HFF-Myc (cell line): ENCODE measurements at places on chromosomes 4 and X.

DNA sequence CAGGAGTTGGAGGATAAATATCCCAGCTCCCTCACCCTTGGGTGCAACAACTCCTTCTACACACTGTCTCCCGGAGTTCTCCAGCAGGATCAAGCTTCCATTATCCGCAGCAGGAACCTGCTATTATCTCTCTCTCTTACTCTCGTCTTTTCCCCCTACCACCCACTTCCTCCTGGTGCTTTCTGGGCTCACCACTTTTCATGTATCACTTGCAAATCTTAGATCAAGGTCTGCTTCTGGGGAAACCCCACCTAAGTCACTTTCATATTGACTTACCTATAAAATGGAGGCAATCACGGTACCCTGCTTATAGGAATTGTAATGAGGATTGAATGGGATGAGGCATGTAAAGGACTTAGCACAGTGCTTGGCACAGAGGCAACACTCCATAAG is 589.5 kb downstream of the BCOR start:
- DNase-seq, result no peak

DNA sequence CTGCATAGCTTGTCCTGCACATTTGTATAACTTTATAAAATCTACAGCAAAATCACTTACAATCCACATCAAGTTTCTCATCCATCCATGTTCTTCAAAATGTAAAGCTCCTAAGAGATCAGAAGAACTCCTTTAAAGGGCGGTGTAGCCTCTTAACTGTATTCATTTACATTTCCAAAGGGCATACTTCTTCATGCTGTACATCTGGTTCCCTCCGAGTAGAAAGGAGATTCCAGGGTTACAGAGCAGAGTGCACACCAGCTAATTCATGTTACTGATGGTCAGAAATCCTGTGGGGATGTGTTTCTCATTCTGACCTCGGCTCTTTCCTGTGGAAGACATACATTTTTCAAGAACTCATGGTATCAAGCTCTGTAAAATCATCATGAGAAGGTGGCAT is 231.8 kb downstream of the ARAP2 start:
- DNase-seq, result no peak

DNA sequence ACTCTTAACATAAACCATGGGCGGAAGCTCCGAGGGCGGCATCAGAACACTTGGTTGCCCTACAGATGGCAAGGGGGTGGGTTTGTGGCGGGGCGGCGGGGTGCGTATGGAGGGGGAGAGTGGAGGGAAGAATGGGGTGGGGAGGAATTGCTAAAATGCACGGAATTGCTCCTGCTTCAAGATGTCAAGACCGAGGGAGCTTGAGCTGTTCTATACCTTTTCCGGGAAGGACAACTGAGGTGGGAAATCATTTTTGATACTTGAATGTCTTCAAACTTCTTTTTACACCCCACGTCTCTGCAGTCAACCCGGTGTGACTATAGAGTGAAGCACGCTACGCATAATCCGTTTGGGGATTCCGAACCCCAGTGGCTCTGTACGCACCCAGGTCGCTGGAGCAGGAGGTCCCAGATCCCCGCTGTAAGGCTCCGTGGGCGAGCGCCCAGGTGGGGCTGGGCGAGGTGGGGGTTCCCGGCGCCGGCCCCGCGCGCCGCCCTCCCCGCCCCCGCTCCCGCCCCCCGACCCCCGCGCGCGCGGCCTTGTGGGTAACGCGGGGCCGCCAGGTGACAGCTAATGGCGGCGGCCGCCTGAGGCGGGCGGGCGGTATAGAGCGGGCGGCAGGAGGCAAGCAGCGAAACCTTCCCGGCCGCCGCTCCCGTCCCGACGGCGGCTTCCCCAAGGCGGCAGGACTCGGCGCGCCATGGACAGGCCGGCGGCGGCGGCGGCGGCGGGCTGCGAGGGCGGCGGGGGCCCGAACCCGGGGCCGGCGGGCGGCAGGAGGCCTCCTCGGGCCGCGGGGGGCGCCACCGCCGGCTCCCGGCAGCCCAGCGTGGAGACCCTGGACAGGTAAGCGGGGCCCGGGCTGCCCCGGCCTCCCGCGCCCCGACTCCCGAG is at the start of gene MTMR1:
Gene MTMR1, plus strand, starts transcription at position 566 of the 894 bp plus-strand sequence. Its CDS starts 135 bp downstream, at position 701.
- DNase-seq, result no peak

DNA sequence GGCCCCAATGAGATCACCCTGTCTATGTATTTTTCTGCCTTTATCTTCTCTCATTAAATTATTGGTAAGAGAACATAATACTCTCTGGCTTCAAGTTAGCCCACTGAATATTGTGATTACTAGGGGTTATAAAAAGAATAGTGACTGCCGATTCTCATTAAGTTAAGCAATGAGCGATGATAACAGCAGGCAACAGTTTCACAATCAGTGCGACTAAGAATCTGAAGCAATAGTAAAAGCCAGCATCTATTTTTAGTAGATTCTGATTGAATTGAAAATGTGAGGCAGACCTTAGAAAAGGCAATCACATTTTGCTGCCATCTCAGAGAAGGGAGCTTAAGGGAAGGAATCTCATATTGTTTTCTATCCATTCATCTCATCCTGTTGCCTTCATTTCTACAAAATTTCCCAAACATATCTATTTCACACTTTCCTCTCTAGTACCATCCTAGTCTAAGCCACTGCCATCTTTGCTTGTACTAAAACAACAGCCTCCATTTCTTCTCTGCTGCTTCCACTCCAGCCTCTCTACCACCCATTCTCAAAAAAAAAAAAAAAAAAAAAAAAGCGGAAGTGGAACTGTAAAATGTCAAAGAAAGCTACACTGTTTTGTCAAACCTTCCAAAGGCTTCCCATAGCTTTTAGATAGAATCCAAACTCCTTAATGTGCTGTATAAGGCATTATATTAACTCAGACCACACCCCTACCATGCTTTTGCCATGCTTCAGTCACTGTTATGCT is 17.4 kb downstream of the GABRA4 start:
- DNase-seq, result no peak

DNA sequence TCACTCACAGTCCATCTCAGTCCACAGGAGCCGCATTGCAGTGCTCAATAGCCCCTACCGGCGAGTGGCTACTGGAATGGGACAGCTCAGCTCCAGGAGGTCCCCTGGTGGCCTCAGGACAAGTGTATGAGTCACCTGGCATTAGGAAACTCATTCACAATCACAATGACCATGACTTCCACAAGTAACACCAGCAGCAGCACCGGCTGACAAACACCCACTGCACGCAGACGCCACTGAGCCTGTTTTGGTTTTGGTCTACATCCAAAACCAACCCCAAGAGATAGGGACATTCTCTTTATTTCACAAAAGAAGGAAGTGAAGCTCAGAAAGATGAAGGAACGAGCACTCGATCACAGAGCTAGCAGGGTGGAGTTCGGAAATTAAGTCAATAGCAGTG is 8.1 kb downstream of the JAKMIP1 start:
- DNase-seq, result no peak

DNA sequence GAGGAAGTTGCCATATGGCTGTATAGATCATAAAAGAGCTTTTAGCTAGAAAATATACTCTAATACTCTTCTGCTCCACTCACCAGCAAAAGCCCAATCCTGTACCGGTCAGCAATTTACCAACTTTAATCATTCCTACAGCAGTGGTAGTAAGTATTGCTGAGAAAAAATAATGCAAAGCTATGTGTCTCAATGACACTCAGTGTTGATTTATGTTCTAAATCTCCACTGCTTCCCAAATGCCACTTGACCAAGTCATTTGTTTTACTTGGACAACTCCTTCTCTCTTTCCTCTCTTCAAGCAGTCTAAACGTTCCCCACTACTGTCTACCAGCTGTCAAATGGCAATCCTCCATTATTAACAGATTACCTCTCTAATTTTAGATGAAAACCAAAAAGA is 201.8 kb upstream of the GK2 start:
- DNase-seq, result no peak
